ENCODE measurements at places on chromosomes 7 and 10.

GRCh38 chr7:73366127-73366526 is 38.2 kb downstream of the FKBP6 start:
- DNase-seq: no peak

DNA sequence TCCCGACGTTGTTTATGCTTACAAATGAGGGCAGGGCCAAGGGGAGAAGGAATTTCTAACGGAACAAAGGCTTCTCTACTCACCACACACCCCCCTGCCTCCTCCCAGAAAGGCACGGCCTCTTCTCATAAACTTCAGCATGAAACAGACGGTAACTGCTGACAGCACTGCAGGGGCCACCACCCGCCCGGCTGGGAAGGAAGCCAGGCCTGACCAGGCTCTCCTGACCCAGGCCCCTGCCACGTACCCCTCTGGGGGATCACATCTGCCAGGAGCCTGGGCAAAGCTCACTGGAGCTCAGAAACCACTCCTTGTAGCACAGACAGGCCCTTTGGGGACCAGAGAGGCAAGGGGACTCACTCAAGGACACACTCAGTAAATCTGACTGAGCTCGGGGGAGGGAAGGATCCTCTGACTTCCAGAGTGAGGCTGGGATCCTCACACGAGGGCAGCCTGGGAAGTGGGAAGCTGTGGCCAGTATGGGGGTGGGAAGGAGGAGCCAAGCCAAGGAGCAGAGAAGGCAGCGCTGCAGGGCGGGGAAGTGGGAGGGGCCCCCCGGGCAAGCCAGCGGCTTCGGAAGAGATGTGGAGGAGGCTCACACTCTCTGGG is 46.1 kb downstream of the ZCCHC24 start:
- DNase-seq: no peak

- no peak for DNase-seq
Observed at GRCh38 chr10:124668517-124669051, 75.6 kb downstream of the FAM53B start.

DNA sequence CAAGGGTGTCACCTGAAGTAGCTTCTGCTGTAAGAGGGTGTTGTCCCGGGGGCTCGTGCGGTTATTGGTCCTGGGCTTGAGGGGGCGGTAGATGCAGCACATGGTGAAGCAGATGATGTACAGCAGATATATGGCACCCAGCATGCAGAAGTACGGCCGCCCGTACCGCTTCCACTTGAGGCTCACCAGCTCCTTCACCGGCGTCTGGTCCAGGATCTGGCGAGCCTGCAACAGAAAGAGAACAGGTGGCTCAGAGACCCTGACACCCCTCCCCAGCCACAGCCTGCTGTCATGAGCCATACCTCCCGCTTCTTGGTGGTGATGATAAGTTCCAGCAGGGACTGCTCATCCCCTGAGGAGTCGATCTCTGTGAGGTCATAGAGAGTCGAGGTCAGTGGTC is 10.1 kb downstream of the TRPV6 start:
- no peak for DNase-seq

GRCh38 chr10:47230482-47230881 is 69.5 kb upstream of the GDF10 start:
- no peak for DNase-seq

DNA sequence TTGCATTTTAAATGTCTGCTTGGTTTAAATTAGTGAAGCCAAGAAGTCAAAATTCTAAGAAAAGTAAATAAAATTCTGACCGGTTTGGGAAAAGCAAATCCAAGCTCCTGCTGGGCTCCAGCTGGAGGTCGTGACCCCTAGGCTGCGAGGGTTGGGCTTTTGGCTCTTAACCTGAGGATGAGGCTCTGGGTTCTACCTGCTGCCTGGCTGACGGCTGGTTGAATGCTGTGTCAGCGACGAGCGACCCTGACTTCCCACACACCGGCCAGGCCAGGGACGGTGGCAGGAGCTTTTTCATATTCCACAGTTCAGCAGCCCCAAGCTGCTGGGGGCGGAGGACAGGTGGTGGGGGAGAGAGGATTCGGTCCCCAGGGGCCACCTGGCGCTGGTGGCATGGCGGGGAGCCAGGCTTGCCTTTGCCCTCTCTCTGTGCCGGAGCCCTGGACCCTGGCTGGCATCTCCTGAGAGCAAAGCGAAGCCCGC is 843 bp upstream of the PLPP4 start:
- DNase-seq: no peak

GRCh38 chr7:30080818-30081217 is 52.6 kb downstream of the PLEKHA8 start:
- no peak for DNase-seq

DNA sequence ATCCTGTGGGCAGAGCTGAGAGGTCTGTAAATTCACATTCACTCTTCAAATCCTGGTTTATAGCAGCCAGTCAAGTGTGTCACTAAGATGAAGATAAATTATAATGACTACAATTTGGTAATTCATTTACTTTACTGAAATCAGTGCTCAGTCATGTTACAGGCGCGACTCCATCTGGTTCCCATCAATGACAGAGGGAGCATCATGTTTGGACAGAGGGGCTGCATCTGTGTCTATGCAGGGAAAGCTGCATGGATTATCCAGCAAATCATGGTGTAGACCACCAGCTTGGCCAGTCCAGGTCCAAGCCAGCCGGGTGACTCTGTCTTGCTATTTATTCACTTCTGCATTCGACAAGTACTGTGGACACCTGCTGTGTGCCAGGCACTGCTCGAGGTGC is 214.1 kb upstream of the ZNF32 start:
- no peak for DNase-seq

DNA sequence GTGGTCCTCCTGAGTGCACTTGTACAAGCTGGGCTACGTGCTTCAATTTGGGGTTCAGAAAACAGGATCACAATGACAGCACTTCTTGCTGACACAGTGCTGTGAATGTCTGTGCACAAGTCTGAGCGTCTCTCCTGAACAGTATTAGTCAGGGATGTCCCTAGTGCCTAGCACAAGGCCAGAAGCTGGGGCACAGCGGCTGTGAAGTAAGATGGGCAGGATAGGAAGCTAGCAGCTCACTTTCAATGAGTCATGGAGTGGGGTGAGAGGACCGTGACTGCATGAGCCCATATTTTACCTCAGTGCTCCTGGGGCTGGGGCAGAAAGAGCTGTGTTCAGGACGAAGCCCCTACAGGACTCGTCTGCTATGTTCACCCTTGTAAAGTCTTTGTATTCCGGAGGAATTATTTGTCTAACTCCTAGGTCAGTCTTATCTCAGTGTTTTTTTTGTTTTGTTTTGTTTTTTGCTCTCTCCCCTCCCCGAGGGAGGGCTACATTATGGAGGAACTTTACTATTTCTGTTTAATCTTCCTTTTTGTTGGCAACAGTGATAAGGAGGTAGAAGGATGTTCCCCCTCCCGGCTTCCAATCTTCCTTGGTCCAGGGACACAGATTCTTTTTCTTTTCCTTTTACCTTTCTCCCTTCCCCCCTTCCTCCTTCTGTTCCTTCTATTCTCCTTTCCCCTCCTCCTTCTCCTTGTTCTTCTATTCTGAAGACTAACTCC is 2.8 kb upstream of the LRMDA start:
- no peak for DNase-seq

DNA sequence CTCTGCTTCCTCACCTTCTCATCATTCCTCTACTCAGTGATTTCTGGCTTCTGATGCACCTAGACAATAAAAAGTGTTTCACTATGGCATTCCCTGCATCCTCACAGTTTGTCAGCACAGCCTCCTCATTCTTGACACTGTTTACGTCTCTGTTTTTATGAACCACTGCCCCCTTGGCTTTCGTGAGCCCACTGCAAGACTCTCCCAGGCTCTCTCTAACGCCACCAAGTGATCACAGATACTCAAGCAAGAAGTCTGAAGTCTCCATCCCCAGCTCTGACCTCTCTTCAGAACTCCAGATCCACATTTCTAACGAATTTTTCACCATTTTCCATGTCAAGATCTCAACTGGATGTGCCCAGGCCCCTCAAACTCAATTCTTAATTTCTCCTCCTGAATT is 8.9 kb downstream of the SLC16A9 start:
- DNase-seq: no peak

DNA sequence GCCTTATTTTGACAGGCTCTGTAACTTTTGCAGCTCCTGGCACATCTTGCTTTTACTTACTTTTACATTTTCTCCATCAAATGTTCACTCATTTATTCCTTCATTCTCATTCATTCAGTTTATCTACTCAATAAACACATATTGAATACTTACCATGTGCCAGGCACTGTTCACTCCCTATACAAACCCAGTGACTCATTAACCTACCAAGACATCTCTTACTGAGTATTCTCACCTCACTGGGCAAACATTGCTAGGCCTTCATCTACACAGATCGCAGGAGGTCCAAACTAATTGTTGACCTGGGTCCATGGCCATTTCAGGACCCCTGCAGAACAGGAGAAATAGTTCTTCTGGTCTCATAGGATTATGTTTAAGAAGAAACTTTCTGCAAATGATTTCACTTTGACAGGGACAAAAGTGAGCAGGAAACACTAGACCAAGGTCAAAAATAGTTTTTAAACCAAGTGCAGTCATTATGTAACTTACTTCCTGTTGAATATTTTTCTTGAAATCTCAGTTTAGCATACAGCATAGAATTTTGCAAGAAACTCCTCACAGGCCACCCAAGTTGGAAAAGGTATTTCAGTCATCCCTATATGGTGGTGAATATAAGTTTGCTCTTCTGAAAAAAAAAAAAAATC is 17.6 kb downstream of the SLC26A4 start:
- no peak for DNase-seq

GRCh38 chr10:3624367-3624766 is 160.6 kb downstream of the KLF6 start:
- DNase-seq: no peak

GRCh38 chr7:139482662-139483466 is 609 bp downstream of the KLRG2 start:
- no peak for DNase-seq

GRCh38 chr10:32144817-32145688 is 88.8 kb upstream of the KIF5B start:
- no peak for DNase-seq

Data from activated T-cell treated with anti-CD3 and anti-CD28 coated beads for 1 hour (primary cell).